ENCODE measurements at places on chromosomes 11 and 22.

DNA sequence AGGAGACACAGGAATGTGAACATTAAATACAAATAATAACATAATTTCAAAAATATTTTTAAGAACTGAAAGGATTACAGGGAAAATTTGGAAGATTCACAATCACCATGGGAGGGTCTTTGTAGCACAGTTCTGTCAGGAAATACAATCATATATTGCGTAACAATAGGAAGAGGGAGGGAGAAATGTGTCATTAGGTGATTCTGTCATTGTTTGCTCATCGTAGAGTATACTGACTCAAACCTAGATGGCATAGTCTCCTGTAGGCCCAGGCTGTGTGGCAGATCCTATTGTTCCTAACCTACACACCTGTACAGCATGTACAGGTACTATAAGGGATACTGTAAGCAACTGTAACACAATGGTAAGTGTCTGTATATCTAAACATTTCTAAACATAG is 330.4 kb downstream of the BRD1 start:
- no peak overlapping the region for H3K4me3 ChIP-seq
- no peak overlapping the region for H3K27ac ChIP-seq
- no peaks in the 10 kb centered on the region for H3K36me3 ChIP-seq
- no peaks in the 10 kb centered on the region for H3K27me3 ChIP-seq
- no peaks in the 10 kb centered on the region for H3K4me1 ChIP-seq

GRCh38 chr11:99988471-99988837 is 698.6 kb upstream of the ARHGAP42 start:
- H3K27me3 ChIP-seq = no peaks in the 10 kb centered on the region
- no peak for DNase-seq
- no peaks in the 10 kb centered on the region for H3K36me3 ChIP-seq
- no peak overlapping the region for H3K27ac ChIP-seq
- no peaks in the 10 kb centered on the region for H3K4me1 ChIP-seq

DNA sequence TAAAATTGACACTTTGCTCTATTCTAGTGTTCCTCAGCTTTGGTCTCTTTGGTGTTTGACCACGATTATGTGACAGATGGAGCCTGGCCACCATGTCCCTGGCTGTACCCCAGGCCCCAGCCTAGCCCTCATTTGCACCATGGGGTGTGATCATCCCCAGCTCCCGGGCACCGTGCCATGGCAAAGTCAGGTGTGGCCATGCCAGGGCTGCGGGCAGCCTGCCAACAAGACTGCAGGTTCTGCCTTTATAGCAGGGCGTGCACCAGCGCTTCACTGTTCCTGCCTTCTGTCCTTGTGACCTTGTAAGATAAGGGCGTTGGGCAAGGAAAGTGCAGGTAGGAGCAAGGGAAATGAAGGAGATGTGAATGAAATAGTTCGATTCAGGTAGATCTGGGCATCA is 22.4 kb upstream of the APOBEC3A start:
- no peak for DNase-seq
- no peaks in the 10 kb centered on the region for H3K27me3 ChIP-seq
- no peak overlapping the region for H3K4me3 ChIP-seq
- H3K36me3 ChIP-seq = no peaks in the 10 kb centered on the region
- H3K4me1 ChIP-seq = no peaks in the 10 kb centered on the region
- H3K27ac ChIP-seq = no peak overlapping the region

GRCh38 chr22:22823131-22823810 is 64.3 kb upstream of the IGLL5 start:
- H3K4me3 ChIP-seq = no peak overlapping the region
- peak; percentile 49 for DNase-seq
- H3K4me1 ChIP-seq = peaks cover 76% of the 10 kb centered on the region
- no peak overlapping the region for H3K27ac ChIP-seq

GRCh38 chr11:94623120-94623735 is 56.1 kb downstream of the PIWIL4 start:
- no peak overlapping the region for H3K4me3 ChIP-seq
- H3K36me3 ChIP-seq = no peaks in the 10 kb centered on the region
- no peak overlapping the region for H3K27ac ChIP-seq
- DNase-seq = peak; percentile 89

DNA sequence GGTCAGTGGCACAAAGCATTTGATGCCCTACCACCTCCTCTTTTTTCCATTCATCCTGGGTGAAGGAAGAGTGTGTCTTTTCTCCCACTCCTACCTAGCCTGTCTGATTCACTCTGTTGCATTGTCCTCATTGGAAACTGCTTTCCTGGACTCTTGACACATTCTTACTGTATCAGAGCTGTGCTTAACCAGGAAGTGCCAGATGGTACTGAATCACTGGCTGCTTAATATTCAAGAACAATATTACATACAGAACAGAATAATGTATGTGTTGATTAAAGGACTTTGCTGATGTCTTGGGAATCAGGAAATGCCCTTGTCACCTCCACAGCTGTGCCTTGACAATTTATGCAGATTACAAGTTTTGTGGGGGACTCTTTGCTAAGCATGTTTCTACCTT is 44.4 kb downstream of the SVIP start:
- peaks cover 8% of the 10 kb centered on the region for H3K4me1 ChIP-seq
- no peak overlapping the region for H3K27ac ChIP-seq
- no peak overlapping the region for H3K4me3 ChIP-seq
- no peaks in the 10 kb centered on the region for H3K27me3 ChIP-seq
- DNase-seq = peak; percentile 11

DNA sequence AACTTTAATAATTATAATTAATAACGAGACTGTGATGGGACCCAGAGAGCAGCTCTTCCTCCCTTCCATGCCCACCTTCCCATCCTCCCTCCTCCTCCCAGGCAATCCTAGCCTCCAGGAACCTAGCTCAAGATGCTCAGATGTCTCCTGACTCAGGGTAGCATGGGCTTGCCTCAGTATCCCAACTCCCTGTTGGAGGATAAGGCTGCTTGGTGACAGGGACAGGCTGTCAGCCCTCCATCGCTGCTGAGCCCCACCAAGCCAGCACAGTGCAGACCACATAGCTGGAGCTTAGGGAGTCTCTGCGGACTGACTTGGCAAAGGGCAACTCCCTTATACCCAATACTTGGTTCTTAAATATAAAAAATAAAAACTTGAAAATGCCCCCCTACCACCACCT is 11.5 kb downstream of the MYH9 start:
- H3K27me3 ChIP-seq = no peaks in the 10 kb centered on the region
- peaks cover 7% of the 10 kb centered on the region for H3K36me3 ChIP-seq
- no peak for DNase-seq
- H3K4me1 ChIP-seq = peaks cover 89% of the 10 kb centered on the region

GRCh38 chr11:845872-846495 is 3.3 kb downstream of the TSPAN4 start:
- no peaks in the 10 kb centered on the region for H3K36me3 ChIP-seq
- peaks cover 61% of the 10 kb centered on the region for H3K4me1 ChIP-seq
- H3K4me3 ChIP-seq = no peak overlapping the region

DNA sequence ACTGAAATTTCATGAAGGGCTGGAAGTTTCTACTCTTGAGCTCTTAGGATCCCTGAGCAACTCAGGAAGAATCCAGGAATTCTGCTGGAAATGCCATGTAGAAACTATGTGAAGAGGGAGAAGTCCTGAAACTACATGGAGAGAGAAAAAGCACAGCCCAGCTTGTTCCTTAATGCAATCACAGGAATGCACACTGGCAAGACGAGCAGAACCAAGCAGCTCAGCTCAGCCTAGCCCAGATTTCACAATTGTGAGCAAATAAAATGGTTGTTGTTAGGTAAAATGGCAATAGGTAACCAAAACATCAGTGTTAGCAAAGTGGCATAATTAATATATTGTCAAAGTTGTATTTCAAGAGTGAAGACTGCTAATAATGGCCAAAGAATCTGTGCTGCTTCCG is 28.1 kb downstream of the ZNF214 start:
- H3K4me1 ChIP-seq = no peaks in the 10 kb centered on the region
- no peak overlapping the region for H3K4me3 ChIP-seq
- no peaks in the 10 kb centered on the region for H3K36me3 ChIP-seq
- DNase-seq = no peak
- no peaks in the 10 kb centered on the region for H3K27me3 ChIP-seq

DNA sequence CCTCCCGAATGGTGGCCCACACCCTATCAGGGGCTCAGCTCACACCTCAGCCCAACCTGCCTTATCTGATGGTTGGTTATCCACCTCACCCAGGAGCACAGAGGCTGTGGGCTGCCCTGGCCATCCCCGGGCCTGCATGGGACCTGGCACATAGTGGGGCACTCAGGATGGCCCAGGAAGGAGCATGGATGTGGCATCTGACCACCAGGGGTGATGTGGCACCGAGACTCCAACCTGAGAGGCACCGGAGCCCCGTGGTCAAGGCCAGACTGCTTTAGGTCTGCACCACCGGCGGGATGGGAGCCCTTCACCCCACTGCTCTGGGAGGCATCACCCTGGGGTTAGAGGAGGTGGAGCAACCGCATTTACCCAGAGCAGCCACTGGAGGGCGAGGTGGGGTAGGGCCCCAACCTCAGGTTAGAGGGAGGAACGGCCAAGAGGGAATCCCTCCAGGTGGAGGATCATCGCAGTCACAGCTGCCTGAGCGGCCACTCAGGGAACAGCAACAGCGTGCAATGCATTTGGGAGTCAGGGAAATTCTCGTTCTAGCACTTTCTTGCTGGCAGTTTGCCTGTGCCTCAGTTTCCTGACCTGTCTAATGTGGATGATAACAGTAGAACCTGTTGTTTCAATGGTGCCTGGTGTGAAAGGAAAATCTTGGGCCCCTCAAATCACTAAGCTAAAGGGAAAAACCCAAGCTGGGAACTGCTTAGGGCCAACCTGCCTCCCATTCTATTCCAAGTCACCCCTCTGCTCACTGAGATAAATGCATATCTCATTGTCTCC is 52.9 kb upstream of the CARS1 start:
- H3K4me1 ChIP-seq = no peaks in the 10 kb centered on the region
- H3K27me3 ChIP-seq = no peaks in the 10 kb centered on the region
- no peak overlapping the region for H3K27ac ChIP-seq
- H3K4me3 ChIP-seq = no peak overlapping the region
- H3K36me3 ChIP-seq = peaks cover 3% of the 10 kb centered on the region
- peak; percentile 64 for DNase-seq

DNA sequence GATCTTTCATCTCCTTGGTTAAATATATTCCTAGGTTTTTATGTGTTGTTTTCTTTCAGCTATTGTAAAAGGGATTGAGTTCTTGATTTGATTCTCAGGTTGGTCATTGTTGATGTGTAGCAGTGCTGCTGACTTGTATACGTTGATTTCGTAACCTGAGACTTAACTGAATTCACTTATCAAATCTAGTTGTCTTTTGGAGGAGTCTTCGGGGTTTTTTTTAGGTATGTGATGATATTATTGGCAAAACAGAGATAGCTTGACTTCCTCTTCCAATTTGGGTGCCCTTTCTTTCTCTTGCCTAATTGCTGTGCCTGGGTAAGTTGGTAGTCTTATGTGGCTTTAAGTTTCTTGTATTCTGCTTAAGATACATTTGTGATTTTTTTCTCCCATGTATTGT is 52.8 kb downstream of the CBL start:
- H3K4me3 ChIP-seq = no peak overlapping the region
- DNase-seq = no peak
- H3K27ac ChIP-seq = no peak overlapping the region
- H3K36me3 ChIP-seq = no peaks in the 10 kb centered on the region
- H3K27me3 ChIP-seq = no peaks in the 10 kb centered on the region
- H3K4me1 ChIP-seq = peaks cover 21% of the 10 kb centered on the region

DNA sequence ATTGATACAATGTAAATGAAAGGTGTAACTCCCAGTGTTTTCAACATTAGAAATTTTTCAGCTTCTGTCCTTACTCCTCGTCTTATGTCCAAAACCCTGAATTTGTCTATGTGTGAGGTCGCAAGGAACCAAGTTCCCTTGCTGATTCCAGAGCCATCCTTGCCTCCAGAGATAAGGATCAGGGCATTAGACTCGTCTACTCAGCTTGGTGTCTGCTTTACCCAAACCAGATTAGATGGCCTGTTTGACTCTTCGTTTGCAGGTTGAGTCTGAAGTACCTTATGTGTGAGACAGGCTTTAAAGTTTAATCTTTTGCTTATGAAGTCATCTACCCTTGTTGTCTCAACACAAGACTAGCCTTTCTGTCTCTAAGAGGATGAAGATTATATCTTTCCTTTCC is 55.6 kb downstream of the SPECC1L start:
- no peaks in the 10 kb centered on the region for H3K27me3 ChIP-seq
- peaks cover 32% of the 10 kb centered on the region for H3K36me3 ChIP-seq
- peaks cover 7% of the 10 kb centered on the region for H3K4me1 ChIP-seq

DNA sequence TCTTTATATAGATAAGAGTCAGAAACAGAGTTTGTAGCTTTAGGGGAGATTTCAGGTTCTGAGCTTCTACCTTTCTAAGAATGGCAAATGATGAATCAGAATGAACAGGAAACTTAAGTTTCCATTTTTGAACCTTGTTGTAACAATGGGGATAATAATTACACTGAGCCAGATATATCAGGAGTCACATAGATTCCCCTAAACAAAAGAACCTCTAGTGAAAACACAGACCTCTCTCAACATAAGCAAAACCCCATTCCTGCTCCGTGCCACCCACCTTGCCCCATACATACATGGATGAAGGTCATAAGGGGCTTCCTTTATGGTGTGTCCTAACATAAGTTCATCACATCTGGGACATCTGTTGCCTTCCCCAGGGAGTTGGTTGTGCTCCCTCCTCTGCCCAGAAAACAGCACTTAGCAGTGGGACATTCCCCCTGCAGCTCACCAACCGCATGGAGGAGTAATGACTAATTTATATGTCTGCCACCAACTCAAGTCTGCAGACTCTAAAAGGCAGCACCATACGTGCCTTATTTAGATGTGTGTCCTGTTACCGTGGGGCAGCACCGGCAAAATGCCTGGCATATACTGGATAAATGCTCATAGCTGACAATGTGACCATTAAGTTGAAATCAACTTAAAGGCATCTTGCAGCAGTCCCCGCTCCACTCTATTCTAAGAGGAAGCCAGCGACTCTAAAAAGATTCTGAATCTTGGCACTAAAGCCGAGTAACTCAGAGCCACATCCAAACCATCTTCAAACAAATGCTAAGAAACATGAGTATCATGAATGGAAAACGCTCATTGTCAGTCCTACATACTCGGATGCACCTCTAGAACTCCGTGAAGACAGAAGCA is 8.0 kb downstream of the JAML start:
- peaks cover 12% of the 10 kb centered on the region for H3K36me3 ChIP-seq
- H3K27me3 ChIP-seq = no peaks in the 10 kb centered on the region
- peaks cover 73% of the 10 kb centered on the region for H3K4me1 ChIP-seq
- no peak for DNase-seq
- H3K27ac ChIP-seq = no peak overlapping the region

DNA sequence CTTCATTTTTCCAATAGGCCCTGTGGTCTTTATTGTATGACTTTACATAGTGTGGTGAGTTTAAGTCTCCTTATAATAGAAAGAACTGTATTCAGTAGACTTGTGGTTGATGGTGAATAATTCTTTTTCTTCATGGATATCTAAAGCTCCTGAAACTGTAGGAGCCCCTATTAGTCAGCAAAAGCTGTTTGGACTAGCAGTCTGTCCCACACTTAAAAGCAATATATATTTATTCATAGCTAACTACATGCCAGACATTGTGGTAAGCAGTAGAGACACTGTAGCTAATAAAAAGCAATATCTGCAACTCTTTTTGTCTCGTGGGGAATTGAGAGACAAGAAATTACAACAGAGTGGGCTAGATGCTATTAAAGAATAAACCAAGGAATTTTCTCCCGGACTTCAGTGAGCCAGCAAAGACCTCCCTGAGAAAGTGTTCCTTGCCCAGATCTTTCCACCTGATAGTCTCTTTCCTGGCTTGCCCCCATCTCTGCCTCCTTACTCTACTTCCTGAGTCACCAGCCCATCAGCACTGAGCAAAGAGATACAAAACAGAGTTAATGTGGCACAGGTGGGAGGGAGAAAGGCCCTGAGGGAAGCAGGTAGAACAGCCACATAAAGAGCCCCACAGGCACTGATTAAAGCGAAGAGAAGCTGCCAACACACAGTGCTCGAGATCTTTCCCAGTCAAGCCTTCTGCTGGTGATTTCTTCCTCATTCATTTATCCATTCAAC is 1.4 kb upstream of the OR52W1 start:
- no peaks in the 10 kb centered on the region for H3K4me1 ChIP-seq
- H3K27ac ChIP-seq = no peak overlapping the region
- no peak overlapping the region for H3K4me3 ChIP-seq

Data from common myeloid progenitor, CD34-positive (primary cell).